Esophagus mucosa (tissue), 1 donor: ENCODE measurements at places on chromosomes 3 and 15. TPM values are rescaled to one million over a fixed set of nuclear protein-coding genes. Genes with fewer than 3 reads are reported as not detected.
A peak's percentile ranks its signal among the peaks of the same experiment; 100 is the strongest.

- ATAC-seq = no peak
Observed at GRCh38 chr3:192843723-192844485, 73.8 kb downstream of the MB21D2 start.

DNA sequence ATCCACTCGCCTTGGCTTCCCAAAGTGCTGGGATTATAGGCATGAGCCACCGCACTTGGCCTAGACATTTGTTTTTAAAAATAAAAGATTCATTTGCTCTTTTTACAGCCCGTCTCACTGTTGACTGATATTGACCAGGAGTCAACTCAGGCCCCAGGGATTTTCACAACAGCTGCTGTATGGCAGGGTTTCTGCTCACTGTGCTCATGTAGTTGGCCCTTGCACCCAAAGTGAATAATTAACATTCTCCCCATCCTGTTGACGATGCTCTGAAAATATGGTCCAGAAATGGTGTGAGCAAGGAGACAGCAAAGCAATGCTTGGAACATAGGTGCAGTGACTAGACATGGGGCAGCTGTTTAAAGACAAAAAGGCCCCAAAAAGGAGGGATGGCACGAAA is 2.9 kb upstream of the CCR5 start:
- no peak for ATAC-seq

- no peak for ATAC-seq
Observed at GRCh38 chr3:62718515-62719320, 156.5 kb downstream of the CADPS start.

GRCh38 chr3:905217-905616 is 187.6 kb upstream of the CNTN6 start:
- no peak for ATAC-seq

DNA sequence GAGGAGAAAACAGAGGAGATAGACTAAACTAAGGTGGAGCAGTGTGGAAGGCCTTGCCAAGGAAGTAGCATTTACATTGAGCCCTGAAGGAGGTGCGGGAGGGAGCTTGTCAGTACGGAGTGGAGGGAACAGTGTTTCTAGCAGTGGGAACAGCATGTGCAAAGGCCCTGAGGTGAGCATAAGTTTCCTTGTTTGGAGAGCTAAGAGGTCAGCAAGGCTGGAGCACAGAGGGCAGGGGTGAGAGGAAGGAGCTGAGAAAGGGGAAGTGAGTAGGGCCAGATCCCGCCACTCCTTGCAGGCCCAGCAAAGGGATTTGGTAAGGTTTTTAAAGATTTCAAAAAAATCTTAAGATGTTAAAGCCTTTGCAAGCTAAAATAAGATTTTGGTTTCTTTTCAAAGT is 70.1 kb downstream of the HMCES start:
- no peak for ATAC-seq

DNA sequence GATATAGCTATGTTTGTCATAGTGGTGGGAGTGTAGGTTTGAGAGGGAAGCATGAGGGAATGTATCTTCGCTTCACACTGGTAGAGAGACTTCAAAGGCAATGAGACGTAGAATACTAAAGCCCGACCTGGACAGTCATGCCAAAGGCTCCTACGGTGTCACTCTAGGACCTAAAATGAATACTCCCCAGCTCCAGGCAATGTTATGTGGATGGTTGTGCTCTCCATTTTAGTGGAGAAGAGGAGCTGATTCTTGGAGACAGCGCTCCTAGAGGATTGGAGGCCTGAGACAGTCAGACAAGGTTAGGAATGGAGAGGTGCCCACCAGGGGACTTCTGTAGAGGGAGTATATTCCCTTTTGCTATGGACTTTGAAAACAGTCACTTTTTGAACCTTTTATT is 260.1 kb downstream of the MEX3B start:
- no peak for ATAC-seq

DNA sequence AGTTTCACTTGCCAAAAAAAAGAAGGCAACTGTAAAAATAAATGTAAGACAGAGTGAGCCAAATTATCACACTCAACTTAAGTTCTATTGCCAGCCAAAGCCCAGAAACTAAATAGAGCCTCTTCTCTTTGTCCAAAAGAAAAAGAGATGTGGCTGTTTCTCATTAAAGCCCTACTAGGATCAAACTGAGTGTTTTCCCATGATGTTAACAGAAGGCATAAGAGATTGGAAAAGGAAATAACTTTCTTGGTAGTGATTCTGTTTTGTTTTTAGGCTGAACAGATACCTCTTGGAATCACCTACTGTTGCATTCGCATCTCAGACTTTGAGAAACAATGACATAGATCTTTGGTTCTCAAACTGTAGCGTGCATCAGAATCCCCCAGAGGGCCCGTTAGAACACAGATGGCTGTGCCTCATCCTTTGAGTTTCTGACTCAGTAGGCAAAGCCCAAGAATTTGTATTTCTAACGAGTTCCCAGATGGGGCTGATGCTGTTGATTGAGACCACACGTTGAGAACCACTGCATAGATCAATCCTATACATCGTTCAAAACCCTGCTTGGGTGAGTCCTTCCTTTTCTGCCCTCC is 42.5 kb upstream of the SRGAP3 start:
- ATAC-seq = no peak

GRCh38 chr3:23036728-23037127 is 166.4 kb upstream of the UBE2E2 start:
- no peak for ATAC-seq

DNA sequence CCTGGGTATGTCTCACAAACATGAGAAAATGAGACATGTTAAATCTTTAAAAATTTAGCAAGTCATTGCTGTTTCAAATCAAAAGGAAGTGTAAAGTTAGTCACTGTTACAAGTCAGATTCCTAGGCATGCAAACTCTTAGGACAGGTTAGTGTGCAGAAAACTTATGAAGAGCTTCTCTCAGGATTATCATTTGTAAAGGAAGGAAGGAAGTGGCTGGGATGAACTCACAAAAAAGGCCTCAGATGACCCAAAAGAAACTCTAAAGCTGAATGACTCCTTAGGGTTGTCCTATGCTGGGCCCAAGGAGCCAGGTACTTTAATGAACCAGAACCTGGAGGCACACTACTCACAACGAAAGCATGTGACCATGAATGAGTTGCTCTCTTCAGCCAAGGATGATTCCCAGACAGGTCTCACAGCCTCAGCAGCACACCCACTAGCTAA is 25.0 kb downstream of the MSL2 start:
- peak; percentile 91 for ATAC-seq

DNA sequence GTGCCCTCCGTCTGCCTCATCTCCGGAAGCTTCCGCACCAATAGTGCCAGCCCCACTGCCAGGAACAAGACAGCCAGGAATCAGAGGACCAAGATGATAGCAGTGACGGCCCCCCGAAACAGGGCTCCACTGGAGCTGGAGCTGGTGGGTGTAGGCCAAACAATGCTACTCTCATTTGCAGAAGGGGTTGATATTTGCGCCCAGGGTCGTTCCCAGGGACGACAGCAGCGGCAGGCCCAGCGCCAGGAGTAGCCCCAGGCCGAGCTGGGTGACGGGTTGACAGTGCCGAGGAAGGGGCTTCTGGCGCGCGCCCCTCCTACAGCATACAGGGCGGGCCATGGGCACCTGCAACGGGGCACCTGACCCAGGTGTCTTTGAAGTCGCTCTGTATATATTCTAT is 301.4 kb downstream of the CNTN6 start:
- ATAC-seq = no peak

- ATAC-seq = no peak
Observed at GRCh38 chr3:159894386-159894785, 94.2 kb upstream of the IL12A start.

DNA sequence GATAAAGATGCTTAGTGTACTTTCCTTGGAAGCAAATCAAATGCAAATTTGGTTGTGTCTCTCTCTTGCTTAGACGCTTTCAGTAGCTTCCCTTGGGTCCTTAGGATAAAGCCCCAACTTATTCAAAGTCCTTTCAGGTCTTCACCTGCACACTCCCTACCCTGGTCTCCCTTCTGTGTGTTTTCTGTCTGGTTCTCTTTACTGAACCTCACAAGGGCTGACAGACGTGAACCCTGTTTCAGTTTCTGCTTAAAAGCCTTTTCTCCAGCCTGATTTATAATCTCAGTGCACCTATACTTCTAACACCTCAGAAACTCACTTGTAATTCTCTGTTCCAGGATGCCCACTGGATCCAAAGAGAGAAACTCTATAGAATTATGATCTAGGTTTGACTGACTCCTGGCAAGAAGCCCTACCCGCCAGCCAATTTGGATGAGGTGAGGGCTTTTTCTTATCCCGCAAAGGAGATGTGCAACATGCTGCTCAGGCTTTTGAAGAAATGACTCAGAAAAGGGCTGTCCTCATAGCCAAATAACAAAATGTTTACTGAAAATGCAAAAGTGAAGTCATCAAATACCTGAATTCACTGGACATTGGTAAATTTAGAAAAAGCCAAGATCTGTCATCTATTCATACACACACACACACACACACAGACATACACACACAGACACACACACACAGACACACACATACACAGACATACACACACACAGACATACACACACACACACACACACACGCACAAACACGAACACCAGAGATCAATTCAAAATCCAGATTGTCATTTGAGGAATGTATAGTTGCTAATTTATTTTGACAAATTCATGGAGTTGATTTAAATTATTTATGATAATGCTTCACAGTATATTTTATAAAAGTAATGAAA is 102.4 kb upstream of the EOMES start:
- ATAC-seq = no peak

DNA sequence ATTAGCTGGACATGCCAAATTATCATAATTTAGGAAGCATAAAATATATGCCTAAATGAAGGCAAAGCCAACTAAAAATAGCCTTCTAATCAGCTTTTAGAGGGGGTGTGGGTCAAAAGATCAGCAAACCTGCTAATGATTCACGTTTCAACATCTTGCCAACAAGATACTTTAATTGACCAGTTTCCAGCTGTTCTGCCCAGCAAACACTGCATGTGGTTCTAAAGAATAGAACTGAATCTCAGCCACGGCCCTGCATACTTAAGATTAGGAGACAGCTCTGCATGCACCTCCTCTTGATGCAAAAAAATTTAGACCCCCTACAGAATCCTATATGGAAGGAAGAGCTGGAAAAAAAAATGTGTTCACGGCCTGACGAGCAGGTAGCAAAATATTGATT is 500.5 kb downstream of the TBL1XR1 start:
- ATAC-seq = no peak

GRCh38 chr15:98907927-98908471 is 99.6 kb downstream of the PGPEP1L start:
- ATAC-seq = no peak

DNA sequence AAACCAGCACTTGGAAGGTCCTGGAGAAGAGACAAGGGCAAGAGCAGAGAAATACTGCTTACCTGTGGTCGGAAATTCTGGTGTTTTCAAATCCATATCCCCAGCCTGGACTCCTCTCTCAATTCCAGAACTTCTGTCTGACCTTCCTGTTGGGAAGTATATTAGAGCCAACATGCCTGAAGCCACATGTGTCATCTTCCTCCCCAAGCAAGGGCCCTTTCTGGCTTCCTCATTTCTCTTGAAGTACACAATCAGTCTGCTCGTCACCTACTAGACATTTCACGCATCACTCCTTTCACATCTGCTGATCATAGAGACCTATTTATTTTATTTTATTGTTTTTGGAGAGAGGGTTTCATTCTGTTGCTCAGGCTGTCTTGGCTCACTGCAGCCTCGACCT is 8.4 kb downstream of the PARP14 start:
- no peak for ATAC-seq

DNA sequence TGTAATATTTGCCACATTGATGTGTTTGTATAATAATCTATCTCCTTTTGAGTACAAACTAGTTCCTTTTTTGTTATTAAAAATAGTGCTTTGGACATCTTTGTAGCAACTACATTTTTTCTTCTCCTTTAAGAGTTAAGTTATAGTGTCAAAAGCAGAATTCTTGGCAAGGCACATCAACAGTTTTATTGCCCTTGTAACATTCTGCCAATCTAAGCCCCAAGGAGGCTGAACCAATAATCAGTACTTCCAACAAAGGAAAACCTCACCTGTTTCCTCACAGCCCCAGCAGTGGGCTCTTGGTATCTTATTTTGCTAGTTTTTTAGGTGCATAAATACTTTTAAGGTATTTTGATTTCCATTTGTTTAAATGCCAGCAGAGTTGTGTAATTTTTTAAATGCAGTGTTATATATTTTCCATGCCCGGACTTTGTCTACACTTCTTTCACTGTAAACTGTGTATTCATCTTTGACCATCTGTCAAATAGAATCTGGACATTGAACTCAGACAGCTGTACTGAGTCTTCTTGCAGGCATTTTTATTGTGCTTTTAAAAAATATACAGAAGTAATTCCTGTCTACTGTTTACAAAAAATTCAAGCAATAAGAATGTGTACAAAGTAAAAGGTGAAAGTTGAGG is 101.0 kb downstream of the MYLK start:
- ATAC-seq = no peak

- no peak for ATAC-seq
Observed at GRCh38 chr3:51710631-51711351, 3.9 kb downstream of the GRM2 start.

GRCh38 chr3:160792540-160792939 is 36.5 kb downstream of the PPM1L start:
- peak; percentile 45 for ATAC-seq

DNA sequence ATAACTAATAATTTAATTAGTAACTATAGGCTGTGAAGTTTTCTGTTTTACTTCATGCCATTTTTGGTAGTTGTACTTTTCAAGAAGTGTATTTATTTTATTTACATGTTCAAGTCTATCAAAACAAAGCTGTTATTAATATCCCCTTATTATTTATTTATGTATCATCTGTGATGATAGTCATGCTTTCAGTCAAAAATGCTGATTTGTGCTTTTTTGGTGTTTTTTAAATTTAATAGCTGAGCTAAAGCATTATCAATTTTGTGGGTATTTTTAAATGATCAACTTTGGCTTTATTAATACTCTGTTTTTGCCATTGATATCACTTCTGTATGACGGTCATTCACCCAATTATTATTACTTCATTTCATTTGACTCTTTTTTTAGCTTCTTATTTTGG is 1229.2 kb upstream of the CADM2 start:
- ATAC-seq = no peak

GRCh38 chr3:54047568-54047967 is 74.8 kb upstream of the CACNA2D3 start:
- ATAC-seq = no peak

- ATAC-seq = no peak
Observed at GRCh38 chr15:77721963-77722362, 89.3 kb upstream of the LINGO1 start.

- no peak for ATAC-seq
Observed at GRCh38 chr15:38088971-38089370, 154.5 kb downstream of the TMCO5A start.

DNA sequence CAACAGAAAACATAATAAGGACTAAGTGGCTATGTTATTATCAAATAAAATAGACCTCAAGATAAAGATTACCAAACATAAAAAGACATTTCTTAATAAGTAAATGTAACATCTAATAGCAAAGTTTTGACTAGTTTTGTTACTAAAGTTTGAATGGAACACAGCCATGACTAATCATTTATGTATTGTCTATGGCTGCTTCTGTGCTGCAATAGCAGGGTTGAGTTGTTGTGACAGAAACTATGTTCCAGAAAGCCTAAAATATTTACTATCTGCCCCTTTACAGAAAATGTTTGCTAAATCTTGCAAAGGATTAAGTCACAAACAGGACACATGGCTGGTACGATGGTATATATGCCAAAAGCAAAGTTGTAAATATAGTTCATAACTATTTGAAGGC is 37.9 kb upstream of the MYH15 start:
- ATAC-seq = no peak

- no peak for ATAC-seq
Observed at GRCh38 chr15:56980473-56980872, 62.0 kb downstream of the TCF12 start.

Gene PDCD10
- 49.4 TPM for total RNA-seq

Gene IRAK2
- 6.0 TPM for total RNA-seq

Gene APEH
- total RNA-seq = 103 TPM

Gene TJP1
- 118 TPM for total RNA-seq

Gene CPA3
- 2.2 TPM for total RNA-seq

Gene CCR3
- total RNA-seq = not detected

Gene KY
- total RNA-seq = not detected

Gene REC114
- total RNA-seq = not detected
